ENCODE measurements at places on chromosomes 13 and 19. TPM values are rescaled to one million over a fixed set of nuclear protein-coding genes. Genes with fewer than 3 reads are reported as not detected.
A peak's percentile ranks its signal among the peaks of the same experiment; 100 is the strongest.

DNA sequence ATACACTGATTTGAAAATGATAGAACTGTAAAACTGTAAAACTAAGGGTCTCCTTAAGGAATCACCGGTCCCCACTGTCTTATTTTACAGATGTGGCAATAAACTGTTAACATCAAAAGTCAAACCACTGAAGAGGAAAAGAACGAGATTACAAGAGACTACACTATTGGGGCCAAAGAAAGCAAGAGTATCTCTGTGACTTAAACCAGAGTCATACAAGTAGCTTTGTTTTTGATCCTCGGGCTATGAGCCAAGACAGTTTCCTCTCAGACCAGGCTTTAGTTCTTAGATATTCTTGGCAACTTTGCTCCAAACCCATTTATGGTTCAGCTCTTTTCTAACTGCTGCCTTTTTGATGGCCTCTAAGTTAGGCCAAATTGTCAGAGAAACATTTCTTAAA is 113.8 kb downstream of the TBC1D4 start:
- DNase-seq = peak; percentile 46

- DNase-seq = no peak
Observed at GRCh38 chr19:43444531-43445287, 20.7 kb downstream of the LYPD3 start.

DNA sequence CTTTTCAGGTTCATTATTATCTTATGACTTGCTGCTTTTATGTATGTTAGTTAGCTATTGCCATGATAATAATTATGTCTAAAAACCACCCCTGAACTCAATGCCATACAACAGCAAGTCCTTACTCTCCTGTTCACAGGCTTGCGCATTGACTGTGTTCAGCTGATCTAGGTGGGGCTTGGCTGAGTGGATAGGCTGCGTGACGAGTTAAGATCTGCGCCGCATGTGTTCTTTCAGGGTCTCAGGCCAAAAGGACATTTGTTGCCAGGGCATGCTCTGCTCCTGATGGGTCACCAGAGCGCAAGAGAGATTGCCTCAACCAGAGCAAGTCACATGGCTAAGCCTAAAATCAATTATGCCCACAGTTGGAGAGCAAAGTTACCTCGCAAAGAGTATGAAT is 859 bp downstream of the ZNF568 start:
- no peak for DNase-seq

- no peak for DNase-seq
Observed at GRCh38 chr13:31168166-31168565, 6.5 kb upstream of the HSPH1 start.

Gene CGB1
- not detected for polyA plus RNA-seq

Gene ZNF536
- polyA plus RNA-seq = 2.9 TPM
